ENCODE measurements at places on chromosomes 3 and 15.

DNA sequence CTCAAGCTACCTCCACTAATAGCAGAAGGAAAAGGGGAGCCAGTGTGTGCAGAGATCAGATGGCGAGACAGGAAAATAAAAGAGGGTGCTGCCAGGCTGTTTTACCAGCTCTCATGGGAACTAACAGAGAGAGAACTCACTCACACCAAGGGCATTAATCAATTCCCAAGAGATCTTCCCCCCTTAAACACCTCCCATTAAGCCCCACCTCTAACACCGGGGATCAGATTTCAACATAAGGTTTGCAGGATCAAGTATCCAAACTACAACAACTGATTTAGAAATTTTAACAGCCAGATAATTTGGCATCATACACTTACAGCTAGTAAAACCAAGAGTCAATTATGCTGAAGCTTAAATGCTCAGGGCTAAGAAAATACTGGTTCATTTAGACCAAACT is 18.9 kb downstream of the CD200 start:
- DNase-seq: no peak

DNA sequence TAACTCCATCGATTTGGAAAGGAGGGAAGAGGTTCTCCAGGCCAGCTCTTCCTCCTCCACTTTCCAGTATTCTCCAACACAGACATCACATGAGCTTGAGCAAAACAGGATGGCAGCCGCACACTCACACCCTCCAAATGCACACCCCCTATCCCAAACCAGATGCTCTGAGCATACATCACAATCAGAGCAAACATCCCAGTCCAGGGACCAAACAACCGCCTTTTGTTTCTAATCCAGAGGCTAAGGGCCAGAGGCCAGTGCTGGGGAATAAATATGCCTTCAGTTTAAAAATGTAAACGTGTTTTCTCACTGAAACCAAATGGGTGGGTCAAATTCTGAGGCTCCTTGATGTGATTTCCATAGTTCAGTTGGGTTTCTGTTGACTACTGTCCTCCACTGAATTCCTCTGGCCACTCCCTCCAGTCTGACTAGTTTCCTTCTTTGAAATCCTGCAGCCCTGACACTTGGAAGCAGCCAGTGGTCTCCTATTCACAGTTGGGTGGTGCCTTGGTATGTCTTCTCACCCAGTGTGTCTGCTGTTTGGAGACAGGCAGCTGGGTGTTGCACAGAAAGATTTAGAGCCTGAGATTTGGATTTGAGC is 19.2 kb upstream of the MFGE8 start:
- DNase-seq: no peak

- DNase-seq: no peak
These were observed 937.6 kb downstream of the MCTP2 start for GRCh38 chr15:95168951-95169431.

GRCh38 chr3:58864480-58864879 is 185.3 kb downstream of the CFAP20DC start:
- no peak for DNase-seq

All from D721Med (cell line).